ENCODE measurements at places on chromosomes 5 and 9.

DNA sequence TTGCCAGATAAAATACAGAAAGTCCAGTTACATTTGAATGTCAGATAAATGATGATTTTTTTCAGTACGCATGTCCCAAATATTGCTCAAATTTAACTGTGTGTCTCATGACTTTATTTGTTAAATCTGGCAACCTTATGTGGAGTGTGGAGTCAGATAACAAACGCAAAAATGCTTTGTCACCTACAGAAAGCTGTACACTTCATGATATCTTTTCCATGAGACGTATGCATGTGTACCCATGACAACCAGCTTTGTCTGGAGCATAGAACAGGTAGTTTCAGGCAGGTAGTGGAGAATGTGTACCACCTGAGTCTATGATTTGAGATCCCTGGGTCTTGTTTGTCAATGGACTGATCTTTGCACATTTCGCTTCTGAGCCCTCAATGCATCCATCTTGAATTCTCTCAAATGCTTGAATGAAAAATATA, 105.5 kb upstream of the CPEB4 start:
- DNase-seq = no peak

- peak; percentile 94 for DNase-seq
Measured at GRCh38 chr9:33329117-33329563, 38.8 kb downstream of the NFX1 start.

GRCh38 chr5:108003178-108003577, 332.4 kb upstream of the EFNA5 start:
- DNase-seq = peak; percentile 76

- no peak for DNase-seq
Measured at GRCh38 chr9:114338187-114338586, 8.5 kb downstream of the ORM2 start.

- no peak for DNase-seq
Measured at GRCh38 chr5:18772475-18772874, 1138.2 kb downstream of the TAF11L14 start.

DNA sequence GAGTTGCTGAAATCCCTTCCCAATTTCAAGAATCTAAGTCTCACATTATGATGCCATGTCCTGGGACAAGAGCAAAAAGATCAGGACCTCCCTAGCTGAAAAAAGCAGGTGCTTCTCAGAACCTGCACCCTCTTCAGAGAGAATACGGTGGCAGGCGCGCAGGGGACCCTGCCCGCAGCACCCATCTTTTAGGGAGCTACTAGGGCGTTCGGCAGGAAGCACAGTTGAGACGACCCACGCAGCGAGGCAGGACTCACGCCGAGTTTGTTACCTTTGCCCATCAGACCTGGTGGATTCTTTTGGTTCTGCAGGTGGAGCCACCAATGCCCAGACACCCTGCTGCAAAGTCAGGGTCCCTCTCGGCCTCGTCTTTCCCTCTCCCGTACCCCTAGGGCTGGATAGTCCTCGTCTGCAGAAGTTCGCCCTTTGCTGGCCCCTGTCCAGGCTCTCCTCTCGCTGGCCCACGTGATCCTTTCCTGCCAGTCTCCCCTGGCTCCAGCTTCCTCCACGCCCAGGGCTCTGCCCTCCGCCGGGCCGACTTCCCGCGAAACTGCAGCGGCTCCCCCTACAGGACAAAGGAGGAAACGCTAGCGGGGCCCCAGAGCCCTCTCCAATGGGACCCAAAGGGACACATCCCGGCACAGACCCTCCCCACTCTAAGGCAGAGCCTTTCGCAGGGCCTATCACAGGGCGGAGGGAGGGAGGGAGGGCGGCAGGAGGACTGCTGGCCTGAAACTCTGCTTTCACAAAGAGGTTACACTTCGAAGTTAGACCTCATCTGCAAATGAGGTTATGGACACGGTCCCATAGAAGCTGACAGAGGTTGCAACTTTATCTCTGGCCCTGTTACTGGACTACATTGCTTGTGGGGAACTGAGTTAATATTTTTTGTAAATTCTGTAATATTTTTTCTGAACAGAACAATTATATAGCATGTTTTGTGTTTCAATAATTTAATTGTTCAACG, 28.8 kb downstream of the TMEM174 start:
- DNase-seq = peak; percentile 60

DNA sequence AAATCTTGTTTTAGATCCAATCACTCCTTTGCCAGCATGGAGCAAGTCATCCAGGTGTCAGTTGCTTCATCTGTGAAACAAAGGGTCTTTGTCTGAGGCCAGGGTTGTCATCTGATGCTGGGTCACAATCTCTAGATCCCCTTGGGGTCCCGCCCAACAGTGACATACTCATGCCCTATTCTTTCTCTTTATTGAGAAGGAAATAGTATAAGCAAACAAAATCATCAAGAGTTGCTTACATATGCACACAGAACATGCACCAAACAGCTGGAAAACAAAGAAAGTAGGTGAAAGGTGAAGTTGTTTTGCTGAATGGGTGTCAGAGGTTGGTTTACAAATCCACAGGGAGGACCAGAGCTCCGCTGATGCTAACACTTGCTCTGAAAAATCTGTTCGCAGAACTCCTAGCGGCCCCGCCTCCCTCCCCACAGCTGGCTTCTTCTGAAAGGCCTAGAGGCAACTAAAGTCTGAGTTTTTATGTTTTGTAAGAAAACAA, 106.1 kb upstream of the SLC44A1 start:
- no peak for DNase-seq

DNA sequence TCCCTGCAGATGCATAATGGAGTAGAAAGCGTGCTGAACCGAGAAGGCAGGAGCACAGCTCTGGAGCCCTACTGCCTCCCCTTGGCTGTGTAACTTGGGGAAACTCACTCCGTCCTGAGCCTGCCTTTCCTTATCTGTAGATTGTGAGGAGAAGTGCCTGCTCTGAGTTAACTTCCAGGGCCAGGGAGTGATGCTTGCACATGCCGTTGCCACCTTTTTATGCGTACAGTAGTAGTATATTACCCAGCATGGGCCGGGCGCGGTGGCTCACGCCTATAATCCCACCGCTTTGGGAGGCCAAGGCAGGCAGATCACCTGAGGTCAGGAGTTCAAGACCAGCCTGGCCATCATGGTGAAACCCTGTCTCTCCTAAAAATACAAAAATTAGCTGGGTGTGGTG, 87.1 kb downstream of the PDZD2 start:
- DNase-seq = no peak

GRCh38 chr9:136153381-136154065, 34.8 kb upstream of the TMEM250 start:
- DNase-seq = no peak

DNA sequence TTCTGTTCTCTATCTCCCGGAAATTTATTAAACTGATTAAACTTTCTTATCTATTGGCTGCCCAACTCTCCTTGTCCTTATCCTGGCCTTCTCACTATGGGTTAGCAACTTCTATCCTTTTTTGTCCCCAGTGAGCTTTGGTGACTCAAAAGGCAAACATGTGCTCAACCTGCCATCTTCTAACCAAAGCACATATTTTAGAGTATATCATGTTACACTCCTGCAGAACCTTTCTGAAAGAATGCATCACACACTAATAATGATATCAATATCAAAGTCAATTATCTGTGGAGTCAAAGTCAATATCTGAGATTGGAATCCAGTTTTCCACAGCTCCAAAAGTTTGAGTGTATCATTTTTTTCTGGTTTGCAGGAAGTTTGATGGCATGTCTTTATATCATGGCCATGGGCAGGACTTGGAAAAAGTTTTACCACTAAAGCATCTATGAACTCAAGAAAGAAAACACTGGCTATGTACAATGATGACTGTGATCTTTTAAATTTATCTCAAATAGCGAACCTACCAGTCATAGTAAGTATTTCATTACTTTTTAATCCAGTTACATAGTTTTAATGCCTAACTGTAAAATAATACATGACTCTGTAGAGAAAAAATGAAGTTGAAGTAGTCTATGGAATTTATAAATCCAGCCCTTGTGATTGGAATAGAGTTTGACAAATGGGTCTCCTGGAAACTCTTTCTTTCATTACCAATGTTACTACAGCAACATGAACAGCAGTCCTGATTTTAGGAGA, 166.8 kb downstream of the DROSHA start:
- DNase-seq = no peak

GRCh38 chr5:126808521-126808988, 31.6 kb downstream of the LMNB1 start:
- peak; percentile 53 for DNase-seq

GRCh38 chr5:96781031-96781971, 26.4 kb downstream of the ERAP1 start:
- DNase-seq = peak; percentile 53

- no peak for DNase-seq
Measured at GRCh38 chr5:2740051-2740875, 11.2 kb downstream of the IRX2 start.

DNA sequence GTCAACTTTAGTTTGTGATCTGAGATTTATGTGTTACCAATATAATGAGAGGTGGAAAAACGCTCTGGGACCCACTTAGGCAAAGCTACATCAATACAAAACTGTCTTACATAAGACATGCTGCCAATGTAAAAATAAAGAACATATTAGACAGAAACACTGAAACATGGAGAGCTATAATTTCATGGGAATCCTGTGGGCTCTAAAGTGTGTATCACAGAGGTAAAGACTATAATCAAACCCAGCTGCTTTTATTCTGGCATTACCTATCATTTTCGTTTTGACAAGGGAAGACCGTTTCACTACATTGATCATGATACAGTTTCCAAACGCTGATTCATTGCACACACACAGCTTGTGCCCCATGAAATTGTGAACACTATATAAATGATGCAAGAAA, 400.5 kb upstream of the TUSC1 start:
- DNase-seq = no peak

GRCh38 chr5:113761594-113761993, 248.1 kb downstream of the YTHDC2 start:
- DNase-seq = no peak

GRCh38 chr5:149447373-149448367, 68.6 kb upstream of the IL17B start:
- DNase-seq = peak; percentile 64

DNA sequence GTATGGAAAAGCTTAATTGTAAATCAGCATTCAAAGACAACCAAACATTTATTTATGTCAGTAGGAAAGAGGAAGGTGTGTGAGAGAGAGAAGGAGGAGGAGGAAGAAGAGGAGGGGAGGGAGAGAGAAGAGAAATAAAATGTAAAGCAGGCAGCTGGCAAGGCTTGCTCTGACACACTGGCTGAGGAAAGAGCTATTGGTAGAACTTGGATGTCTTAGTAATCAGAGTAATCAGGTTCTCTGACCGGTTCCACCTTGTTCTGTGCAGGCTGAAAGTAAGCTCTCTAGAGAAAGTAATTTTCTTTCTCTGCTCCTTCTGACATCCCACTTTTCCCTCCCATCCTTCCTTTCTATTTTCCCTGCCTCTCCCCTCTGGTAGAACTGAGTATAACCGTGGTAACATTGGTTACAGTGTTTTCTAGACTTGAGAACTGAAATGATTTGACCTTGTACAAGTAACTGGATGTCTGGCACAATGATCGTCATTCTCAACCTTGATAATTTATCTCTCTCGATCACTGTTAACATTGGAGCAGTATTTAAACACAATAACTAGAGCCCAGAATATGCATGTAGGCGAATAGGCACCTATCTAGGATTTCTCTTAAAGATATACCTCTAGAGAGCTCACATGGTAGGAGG, 33.3 kb downstream of the TLE4 start:
- DNase-seq = no peak

DNA sequence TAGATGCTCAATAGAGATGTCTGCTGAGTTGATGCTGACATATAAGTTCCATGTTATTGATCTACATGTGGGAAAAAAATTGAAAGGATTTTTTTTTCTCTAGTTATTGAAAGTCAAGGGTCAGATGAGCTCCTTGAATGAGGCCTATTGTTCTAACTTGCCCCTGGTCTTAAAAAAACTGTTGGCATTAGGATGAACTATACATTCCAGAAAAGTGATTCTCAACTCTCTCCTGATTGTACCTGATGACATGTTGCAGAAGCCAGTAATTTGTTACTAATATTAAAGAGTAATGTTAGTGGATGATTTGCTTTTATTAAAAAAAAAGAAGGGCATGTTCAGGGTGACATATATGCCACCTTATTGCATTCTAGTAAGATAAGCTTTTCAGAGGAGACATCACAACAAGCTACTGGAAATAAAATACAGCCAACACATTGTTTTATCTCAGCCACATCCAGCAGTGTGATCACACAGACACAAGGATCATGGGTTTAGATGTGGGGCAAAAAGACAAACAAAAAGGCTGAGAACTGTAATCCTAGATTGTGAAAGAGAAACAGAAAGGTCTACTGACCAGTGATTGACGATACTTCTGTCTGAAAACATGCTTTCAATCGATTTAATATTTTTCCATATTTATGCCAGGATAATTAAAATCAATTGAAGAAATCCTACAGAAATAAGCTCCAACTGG, 1314.1 kb upstream of the C9orf72 start:
- no peak for DNase-seq

DNA sequence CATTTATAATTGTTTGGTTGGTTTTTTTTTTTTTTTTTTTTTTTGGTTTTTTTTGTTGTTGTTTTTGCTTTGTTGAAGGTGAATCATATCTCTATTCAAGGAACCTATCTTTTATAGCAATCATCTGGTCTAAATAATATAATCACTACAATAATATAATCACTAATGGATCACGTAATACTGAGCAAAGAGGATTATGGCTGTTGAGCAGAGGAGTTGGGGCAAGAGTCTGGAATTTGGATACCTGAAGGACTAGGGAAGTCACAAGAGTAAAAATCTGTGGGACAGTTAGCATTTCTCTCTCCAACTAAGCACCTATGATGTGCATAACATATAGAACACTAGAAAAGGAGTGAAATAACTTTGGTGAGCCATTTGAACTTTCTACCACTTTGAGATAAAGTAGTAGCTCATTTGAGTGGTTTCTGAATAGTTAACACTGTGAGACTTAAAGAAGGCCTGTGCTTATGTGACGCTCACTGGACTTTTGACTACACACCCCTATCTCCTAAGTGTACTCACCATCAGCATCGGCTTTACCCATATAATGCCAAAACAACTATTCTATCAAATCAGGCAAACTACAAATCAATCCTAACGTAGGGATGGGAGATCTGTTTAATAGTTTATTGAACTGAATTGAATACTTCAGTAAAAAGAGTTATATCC, 564.9 kb upstream of the TUSC1 start:
- DNase-seq = no peak

DNA sequence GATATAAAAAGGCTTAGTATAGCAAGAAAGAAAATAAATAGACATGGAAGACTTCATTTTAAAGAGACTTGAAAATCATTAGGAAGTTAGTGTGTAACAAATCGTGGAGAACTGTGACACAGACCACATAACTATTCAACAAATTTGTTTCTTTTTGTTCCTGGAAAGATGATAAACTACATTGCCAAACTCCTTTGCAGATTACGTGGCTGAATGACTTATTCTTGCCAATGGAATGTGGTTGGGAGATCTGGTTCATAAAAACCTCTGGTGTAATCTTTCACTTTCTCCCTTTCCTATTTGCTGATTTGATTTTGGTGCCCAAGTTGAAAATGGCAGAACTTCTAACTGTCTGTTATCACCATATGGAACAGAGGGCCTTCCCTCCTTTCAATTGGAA, 328.9 kb upstream of the MEF2C start:
- DNase-seq = no peak

DNA sequence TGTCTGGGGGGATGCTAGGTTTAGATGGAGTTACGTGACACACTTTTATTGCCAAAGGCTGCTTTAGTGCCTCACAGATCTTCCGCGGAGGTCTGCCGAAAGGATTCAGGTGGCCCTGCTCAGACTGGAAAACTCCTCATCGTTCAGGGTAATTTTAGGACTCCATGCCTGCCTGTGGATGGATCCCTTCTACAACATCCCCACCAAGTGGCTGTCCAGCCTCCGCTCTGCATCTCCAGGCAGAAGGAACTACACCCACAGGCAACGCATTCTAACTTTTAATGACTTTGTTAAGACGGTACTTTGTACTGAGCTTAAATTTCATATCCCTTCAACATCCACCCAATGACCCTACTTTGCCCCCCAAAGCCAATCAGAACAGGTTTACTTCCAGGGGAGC, 29.4 kb downstream of the ATPSCKMT start:
- no peak for DNase-seq

Data from endothelial cell of umbilical vein (primary cell).